ENCODE measurements at places on chromosomes 6 and 20.
A peak's percentile ranks its signal among the peaks of the same experiment; 100 is the strongest.

DNA sequence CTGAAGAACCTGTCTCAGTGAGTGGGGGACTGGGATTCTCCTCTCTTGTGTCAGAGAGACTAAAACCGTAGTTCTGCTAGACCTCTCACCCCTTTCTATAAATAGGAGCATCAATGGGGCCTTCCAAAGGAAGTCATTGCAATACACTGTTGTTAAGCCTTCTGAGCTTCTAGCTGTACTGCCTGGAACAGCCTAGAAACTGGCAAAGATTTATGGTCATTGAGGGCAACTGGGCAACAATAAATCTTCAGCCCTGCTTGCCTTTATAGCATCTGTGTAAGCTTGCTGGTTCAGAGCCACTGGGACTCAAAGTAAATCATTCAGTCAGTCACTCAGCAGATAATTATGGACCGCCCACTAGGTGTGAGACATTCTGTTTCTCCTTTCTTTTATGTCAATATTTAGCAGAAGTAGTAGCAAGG lies 53.2 kb downstream of the PPP1R14C start:
- DNase-seq = no peak

DNA sequence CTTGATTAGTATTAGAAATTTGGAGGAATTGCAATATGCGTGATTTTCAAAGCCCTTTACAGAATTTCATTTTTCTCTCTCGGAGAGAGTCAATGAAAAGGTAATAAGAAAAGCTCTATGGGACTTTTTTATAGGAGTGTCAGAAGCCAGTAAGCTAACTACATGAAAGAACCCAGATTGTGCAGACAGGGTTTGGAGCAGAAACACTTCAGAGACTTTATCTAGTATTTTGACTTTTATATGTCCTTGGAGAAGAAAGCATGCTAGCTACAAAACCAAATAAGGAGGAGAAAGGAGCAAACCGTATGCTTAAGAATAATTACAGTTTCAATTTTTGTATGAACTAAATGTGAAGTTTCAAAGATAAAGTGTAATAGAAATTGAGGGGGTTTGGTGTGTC lies 141.7 kb downstream of the C6orf58 start:
- no peak for DNase-seq

DNA sequence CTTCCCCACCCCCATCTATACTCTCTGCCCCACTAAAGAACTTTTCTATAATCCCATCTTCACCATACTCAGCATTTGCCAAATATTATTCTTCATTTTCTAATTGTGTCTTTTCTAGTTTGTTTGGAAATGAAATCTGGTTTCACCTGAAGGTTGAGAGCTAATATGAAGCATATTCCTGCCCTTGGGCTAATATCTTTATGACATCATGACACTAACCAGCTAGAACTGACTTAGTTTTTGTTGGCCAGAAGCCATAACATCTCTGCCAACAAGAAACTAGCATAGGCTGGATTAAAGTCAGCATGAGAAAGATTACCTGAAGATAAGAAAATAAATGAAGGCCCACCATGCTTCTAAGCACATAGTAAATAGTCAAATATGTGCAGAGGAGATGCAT lies 16.7 kb downstream of the UNC5CL start:
- DNase-seq = no peak

DNA sequence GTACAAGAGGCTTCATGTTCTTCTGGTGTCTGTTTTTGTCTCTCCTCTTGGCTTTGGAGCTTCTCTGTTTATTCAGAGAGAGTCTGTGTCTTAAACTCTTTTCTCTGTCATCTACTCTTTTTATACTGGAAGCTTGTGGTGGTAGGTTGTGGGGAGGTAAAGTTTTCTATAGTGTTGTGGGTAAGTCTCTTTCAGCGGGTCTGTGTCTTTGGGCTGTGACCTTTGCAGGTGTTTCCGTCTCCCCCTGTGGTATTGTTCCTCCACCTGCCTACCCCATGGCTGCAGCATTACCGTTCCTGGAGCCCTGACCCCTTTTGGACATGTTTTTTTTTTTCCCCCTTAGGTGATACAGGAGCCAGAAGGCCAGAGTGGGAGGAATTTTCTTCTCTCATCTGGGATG lies 37.9 kb upstream of the FERMT1 start:
- DNase-seq = no peak

DNA sequence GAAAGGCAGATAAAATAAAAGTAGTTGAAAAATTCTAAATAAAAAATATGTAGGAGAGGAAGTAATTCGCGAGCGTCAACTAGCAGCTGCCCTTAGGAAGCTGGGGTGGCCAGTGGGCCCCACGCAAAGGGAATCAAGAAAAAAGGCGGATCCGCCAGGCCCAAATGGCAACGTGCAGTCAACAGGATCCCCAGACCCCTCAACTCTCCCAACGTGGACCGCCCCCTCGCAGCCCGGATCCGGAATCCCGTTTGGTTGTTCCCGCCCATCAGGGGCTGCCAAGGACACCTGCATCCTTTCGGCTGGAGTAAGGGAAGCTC lies 296 bp downstream of the DZANK1 start:
- DNase-seq = no peak

DNA sequence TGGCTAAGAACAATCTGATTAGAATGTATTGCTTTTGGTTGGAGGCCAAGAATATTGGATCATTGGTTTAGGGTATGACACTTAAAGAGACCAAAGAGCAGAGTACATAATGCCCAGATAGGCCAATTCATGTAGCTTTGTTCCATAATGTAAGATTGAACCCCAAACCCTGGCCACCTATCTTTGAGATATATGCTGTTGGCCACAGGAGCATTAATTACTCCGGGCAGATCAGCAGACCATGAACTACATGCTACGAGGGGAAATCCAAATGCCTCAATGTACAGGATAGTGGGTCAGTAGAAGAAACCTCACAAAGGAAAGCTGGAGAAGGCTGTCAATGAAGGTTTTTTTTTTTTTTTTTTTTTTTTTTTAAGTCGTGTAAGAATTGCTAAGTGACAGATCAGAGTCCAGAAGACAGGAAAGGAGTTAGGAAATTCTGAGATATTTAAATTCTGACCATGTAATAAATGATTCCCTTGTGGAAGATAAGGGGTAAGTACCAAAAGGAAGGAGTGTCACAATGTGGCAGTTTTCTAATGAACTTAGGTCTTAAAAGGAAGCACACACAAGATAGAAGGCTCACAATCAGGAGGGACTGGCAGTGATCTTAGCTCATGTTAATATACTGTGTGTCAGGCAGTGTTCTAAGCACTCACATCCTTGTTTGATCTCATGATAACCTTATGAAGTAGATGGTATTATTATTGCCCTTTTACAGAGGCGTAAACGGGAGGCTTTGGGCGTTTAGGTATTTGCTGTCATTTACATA lies 61.4 kb downstream of the CARMIL1 start:
- DNase-seq = no peak

GRCh38 chr6:34082864-34083626 lies 62.8 kb downstream of the GRM4 start:
- no peak for DNase-seq

DNA sequence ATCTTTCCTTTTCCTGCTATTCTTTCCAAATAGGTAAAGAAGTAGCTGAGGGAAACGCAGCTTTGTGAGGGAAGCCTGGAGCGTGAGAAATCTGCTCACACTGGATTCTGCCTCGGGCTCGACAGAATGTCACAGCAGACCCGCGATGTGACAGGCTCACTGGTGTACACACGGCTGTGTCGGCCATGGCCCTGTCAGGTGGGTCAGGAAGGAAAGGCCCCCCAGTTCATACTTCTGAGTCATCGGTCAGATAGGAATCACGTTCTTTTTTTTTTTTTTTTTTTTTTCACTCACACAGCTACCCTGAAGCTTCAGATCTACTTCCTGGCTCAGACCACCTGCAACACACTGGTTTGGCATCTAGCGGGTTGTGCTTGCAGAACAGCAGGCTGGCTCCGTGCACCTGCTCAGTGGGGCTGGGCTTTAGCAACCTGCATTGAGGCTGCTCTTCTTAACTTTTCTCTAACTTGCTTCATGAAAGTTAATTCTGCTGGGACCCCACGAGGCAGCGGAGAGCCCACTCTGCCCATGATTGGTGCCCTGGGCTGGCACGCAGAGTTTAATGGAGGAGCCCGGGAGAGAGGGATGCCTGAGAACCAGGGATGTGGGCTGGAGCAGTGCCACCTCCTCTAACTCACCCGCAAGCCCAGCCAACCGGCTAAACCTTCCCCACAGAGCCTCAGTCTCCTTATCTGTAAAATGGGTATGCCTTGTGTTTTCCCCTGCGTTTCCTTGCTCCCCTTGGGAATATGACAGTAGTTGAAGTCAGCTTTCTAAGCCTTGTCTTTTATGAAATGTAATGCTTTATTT lies 61.5 kb upstream of the FNDC1 start:
- peak; percentile 51 for DNase-seq

GRCh38 chr6:147740916-147741315 lies 232.4 kb downstream of the SAMD5 start:
- DNase-seq = no peak

GRCh38 chr6:49606721-49607390 lies 29.8 kb downstream of the RHAG start:
- DNase-seq = no peak

DNA sequence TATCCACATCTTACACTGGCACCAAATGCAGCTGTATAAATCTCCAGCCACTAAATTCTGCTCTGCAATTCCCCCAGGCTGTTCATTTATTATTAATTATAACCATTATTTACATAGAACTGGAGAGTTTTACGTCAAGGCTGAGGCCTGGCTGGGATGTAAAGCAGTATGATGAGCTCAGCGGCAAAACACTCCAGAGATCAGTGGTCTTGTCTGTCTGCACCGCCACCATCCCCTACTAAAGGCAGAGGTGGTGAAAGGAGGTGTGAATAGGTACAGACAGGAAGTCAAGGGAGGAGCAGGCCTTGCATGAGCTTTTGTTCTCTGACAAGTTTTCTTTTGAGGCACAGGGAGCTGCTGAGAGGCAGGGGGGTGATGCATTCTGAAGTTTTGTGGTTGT lies 159.9 kb upstream of the PCSK2 start:
- no peak for DNase-seq
